ENCODE measurements at places on chromosomes 3 and 15.

GRCh38 chr3:144128108-144128892 lies 156.7 kb downstream of the DIPK2A start:
- no peak for DNase-seq

GRCh38 chr3:113002679-113003078 lies 11.9 kb downstream of the GTPBP8 start:
- peak; percentile 33 for DNase-seq

DNA sequence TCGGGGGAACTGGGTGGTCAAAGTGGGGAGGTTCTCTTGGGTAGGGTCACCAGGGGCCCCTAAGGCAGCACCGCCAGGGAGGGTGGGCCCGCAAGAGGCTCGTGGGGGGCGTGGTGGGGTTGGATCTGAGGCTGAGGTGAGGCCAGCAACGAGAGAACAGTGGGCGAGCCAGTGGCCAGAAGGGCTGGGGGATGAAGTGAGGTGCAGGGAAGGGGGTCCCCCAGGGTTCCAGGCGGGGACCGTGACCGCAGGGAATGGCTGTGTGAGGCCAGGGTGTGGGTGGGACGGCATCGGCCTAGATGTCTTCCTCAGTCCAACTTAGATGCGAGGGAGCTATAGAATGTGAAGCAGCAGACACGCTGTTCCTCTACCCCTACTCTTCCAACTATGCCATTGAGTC lies 78.2 kb downstream of the SNRK start:
- DNase-seq = no peak

- peak; percentile 72 for DNase-seq
Measured at GRCh38 chr3:150760431-150761200, 2.4 kb downstream of the SIAH2 start.

DNA sequence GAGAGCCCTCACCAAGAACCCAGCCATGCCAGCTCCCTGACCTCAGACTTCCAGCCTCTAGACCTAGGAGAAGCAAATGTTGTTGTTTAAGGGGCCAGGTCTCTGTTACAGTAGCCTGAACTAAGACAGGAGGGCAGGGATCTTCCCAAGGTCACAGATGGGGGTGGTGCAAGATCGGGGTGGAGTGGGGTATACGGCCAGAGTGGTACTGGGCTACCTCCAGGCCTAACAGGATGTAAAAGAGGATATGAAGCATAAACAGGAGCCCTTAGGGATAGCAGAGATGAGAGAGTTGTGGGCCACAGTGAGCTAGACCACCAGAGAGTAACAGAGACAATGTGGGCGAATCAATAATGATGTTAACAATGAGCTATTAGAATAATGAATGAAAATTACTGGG lies 82.9 kb downstream of the TOP2B start:
- no peak for DNase-seq

GRCh38 chr15:92448370-92448769 lies 54.7 kb downstream of the ST8SIA2 start:
- no peak for DNase-seq

DNA sequence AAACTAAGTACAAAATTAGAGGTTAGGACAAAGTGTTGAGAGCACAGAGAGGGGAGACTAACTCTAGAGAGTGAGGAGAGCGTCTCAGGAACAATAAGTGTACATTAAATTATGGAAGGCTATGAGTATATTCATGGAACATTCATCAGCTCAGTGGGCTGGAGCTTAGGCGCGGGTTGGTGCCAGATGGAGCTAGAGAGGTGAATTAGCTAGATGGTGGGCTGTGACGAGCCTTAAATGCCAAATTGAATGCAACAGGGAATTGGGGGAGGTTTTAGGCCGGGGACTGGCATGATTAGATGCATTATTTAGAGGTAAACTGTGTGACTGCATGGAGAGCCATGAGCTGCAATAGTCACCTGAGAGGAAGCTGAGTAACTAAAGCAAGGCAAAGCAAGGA lies 97.1 kb downstream of the TMEM108 start:
- no peak for DNase-seq

DNA sequence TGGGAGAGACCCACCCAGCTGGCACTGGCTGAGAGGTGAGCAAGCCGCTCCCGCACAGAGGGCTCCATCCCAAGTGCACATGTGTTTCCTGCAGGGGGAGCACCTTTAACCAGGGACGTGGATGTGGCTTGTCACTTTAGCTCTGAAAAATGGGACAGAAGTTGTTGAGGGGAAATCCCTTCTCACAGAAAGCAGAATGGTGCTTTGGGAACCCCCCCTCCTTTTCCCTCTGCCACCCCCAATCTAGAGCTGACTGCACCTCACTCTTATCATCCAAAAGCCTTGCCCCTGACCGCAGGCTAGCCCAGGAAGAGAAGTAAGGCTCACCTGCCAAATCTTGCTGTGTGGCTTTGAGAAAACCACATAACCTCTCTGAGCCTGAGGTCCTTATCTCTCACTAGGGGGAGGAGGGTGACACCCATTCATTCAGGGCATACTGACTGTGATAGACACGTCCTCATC lies 77.9 kb downstream of the RPN1 start:
- DNase-seq = peak; percentile 21

DNA sequence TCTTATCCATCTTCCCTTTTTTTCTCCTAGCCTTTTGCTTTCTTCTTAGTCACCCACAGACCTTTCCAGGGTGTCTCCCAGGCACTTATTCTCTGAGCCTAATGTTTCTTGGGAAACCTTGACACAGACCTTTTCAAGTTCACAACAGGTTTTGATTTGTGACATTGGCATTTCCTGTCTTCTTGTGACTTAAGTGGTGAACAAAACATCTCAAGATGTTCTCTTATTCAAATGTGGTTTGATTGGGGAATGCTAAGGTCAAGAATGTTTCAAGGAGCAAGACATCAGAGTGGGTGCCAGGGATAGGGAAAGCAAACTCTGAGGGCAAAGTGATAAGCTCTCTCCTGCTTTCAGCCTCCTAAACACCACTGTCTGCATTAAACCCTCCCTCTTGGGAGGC lies 68.2 kb upstream of the GSK3B start:
- no peak for DNase-seq

GRCh38 chr3:113436809-113437208 lies 4.5 kb downstream of the CFAP44 start:
- no peak for DNase-seq

DNA sequence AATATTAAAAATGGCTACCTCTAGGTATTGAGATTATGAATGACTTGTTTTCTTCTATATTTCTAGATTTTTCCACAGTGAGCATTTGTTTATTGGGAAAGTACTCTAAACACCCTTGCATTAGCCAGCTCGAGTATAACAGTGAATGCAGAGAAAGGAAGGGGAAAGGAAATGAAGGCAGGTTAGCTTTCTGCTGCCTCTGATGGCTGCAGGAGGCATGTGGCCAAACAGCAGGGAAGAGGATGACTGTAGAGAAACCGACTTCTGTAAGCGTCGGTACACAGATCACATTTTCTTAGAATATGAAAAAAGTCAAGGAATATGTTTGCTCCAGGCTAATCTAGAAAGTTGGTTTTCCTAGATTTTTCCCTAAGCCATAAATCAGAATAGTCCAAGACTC lies 19.8 kb downstream of the GNB5 start:
- no peak for DNase-seq

DNA sequence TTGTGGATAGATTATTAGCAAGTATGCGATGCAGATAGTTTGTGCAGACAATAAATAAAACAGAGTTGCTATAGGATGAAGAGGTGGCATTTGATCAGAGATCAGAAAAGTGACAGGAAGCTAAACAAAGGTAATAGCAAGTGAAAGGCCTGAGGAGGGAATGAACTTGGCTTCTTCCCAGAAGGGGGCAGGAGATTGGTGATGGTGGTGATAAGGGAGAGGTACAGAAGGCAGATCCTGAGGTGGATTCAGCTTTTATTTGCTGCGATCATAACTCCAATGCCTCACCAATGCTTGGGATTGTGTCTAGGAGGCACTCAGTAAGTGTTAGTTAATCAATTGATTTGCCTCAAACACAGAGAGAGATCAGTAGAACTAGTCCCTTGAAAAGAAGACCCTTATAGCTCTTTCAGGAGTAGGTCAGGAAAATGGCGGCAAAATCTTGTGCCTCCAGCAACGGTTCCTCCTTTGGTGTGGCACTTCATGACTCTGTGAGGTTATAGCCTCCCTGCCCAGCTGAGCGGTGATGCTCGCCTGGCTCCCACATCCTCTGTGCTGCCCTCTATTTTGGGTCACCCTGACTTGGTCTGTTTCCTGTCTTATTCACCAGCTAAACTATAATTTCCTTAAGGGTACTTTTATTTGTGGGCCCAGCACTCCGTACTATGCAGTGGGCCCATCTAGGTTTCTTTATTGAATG lies 37.5 kb downstream of the TGFBR2 start:
- DNase-seq = peak; percentile 54

GRCh38 chr3:17583530-17583929 lies 158.9 kb downstream of the TBC1D5 start:
- DNase-seq = no peak

DNA sequence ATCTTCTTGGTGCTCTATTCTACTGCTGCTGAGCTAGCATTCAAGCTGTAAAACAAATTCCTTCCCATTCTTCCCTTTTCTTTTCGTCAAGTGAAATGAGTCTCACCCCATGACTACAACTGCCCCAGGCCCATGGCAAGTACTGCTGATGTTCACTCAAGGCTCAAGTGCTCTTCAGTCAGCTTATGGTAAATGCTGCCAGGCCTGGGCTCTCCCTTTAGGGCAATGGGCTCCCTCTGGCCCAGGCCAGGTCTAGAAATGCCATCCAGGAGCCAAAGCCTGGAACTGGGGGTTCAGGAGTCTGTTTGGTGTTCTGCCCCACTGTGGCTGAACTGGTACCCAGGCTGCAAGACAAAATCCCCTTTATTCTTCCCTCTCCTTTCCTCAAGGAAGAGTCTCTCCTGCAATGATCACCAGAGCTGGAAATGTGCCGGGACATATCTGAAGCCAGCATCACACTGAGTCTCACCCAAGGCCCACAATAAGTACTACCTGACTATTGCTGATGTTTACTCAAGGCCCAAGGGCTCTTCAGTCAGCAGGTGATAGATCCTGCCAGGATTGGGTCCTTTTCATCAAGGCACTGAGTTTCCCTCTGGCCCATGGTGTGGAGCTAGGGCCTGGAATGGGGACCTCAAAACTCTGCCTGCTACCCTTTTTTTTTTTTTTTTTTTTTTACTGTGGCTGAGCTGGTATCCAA lies 205.0 kb upstream of the STAC start:
- no peak for DNase-seq

Measured in activated naive CD4-positive, alpha-beta T cell treated with Interleukin-2 at 50 U/mL for 16 hours (primary cell).